ENCODE measurements at places on chromosomes 13 and 19. TPM values are rescaled to one million over a fixed set of nuclear protein-coding genes. Genes with fewer than 3 reads are reported as not detected.

Gene APLP1
- 3.0 TPM for total RNA-seq

Gene UBE2L5
- total RNA-seq: not detected

Gene PTH2
- not detected for total RNA-seq

Gene ZNF583
- total RNA-seq: 6.1 TPM

DNA sequence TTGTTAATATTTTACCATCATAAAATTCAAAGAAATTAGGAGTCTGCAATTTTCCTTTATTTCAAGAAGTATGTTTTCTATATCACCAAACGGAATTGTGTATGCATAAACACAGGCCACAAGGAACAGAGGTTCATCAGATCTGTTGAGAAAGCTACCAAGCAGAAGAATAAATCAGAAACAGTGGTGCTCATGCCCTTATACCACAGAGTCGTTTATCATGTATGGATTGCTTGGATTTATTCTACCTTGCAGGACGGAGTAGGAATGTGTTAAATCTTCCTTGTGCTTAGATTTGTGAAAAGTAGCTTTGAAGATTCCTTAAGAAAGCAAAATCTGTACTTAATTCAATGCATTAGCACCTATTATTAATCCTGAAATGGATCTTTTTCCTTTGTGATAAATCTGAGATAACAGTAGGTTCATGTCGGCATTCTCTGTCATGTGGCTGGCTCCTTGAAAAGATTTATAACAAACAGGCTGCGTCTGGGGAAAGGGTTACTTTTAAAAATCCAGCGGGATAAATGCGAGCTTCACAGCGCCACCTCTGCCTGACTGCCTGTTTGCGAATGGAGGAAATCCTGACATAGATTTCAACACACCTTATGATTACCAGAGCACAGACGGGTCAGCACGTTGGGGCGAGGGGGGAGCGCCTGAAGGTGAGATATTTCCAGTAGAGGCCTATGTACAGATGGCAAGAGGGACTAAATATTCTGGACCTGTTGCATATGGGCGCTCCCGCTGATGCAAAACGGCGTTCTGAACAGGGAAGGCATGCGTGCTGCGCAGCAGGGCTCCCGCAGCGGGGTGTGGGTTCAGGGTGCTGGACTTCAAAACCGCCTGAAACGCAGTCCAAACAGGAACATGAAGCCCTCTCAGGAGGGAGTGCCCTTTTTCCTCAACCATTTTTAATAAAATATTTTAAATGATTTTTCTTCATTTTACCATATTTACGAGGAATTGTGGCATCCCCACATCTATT, 445.5 kb upstream of the SGCG start:
- H3K27ac ChIP-seq: no peak overlapping the region
- H3K36me3 ChIP-seq: no peaks in the 10 kb centered on the region
- DNase-seq: peak; percentile 16
- no peaks in the 10 kb centered on the region for H3K4me1 ChIP-seq

- H3K4me1 ChIP-seq: no peaks in the 10 kb centered on the region
- no peaks in the 10 kb centered on the region for H3K36me3 ChIP-seq
- DNase-seq: no peak
- H3K27ac ChIP-seq: no peak overlapping the region
Measured at GRCh38 chr19:4781801-4782200, 9.7 kb upstream of the FEM1A start.

DNA sequence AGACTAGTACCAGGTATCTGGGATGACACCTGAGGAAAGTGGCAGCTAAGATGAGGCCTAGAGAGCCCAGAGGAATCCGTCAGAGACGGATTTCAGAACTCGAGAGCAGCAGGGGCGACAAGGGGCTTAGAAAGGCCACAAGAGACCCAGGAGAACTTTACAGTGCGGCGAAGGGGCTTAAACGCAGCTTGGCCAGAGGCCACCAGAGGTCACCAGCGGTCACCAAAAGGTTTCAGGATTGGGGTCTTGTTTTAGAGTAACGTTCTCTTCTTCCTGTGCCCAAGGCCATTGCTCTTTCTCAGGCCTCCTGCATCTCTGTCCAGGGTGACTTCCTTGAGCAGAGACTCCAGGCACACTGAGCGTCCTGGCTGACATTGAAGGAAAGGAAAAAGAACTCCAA, 2.2 kb downstream of the ZSCAN22 start:
- no peak overlapping the region for H3K4me3 ChIP-seq
- no peak for DNase-seq
- H3K36me3 ChIP-seq: no peaks in the 10 kb centered on the region
- H3K27me3 ChIP-seq: no peaks in the 10 kb centered on the region
- H3K27ac ChIP-seq: no peak overlapping the region
- peaks cover 30% of the 10 kb centered on the region for H3K4me1 ChIP-seq

DNA sequence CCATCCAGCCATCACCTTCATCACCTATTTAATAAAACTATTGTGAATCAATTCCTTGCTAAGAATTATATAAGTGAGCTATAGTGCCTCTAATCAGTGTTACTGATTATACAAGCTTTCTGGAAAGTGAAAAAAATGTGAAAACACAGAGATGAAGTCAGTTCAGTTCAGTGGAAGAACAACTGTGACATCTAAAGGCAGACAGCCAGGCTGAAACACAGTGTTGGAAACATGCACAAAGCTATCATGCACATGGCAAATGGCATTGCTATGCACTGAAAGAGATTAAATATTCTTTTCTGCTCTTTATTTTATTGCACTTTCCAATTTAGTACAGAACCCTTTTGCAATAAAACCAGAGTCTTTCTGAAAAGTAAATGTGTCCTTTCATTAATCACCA, 294.0 kb downstream of the RBM26 start:
- H3K4me1 ChIP-seq: no peaks in the 10 kb centered on the region
- no peak overlapping the region for H3K4me3 ChIP-seq
- H3K27me3 ChIP-seq: no peaks in the 10 kb centered on the region
- no peaks in the 10 kb centered on the region for H3K36me3 ChIP-seq
- no peak for DNase-seq

DNA sequence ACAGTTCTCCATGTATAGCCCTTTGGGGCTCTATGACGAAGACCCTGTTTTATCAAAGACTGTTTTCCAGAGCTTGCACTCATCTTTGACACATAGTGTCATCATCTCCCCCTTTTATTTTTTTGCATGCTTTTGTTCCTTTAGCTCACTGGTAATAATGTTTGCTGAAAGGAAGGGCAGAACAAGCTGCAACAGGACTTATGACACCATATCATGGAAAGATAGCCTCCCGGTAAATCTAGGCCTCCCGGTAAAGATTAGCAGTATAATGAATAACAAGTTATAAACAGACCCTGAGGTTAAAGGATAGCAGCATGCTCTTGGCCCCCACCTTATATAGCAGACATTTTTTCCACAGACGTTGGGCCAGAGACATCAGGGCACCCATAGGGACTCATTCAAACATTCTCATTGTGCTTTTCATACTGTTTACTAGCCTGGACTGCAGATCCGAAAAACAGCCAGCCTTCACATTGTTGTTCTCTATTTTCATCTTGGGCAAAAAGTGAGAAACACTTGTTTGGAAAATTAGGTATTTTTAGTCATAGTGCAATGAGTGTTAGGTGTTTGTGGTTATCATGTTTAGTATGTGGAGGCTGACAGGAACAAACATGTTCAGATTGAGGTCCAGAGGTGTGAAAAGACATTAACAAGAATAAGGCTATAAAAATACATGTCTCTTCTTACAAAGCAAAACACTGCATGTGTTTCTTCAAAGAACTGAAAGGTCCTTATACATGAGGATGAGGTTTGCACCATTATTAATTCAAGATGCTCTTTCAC, 136.9 kb upstream of the SPRY2 start:
- H3K36me3 ChIP-seq: no peaks in the 10 kb centered on the region
- no peaks in the 10 kb centered on the region for H3K27me3 ChIP-seq
- no peak overlapping the region for H3K27ac ChIP-seq
- no peak overlapping the region for H3K4me3 ChIP-seq
- H3K4me1 ChIP-seq: no peaks in the 10 kb centered on the region

DNA sequence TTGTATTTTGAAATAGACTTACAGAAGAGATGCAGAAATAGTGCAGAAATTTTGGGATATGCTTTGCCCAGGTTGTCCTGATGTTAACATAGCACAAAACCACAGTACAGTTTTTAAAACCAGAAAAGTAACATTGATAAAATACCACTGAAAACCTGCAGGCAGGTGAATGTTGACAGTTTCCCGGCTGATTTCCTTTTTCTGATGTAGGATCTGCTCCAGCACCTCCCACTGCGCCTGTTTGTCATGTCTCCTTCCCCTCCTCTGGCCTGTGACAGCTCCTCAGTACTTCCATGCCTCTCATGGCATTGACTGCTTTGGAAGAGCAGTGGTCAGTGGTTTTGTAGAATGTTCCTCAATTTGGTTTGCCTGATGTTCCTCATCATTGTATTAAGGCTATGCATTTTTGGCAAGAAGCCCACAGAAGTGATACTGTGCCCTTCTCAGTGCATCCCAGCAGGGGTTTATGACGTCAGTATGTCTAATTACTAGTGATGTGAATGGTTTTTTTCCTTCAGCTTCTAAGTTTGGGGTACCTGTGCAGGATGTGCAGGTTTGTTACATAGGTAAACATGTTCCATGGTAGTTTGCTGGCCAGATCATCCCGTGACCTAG, 31.0 kb downstream of the TDRD12 start:
- no peak for DNase-seq
- H3K27ac ChIP-seq: no peak overlapping the region
- H3K4me3 ChIP-seq: no peak overlapping the region
- H3K4me1 ChIP-seq: no peaks in the 10 kb centered on the region
- no peaks in the 10 kb centered on the region for H3K36me3 ChIP-seq
- peaks cover 15% of the 10 kb centered on the region for H3K27me3 ChIP-seq

GRCh38 chr19:720345-721160, 11.8 kb downstream of the PALM start:
- H3K36me3 ChIP-seq: no peaks in the 10 kb centered on the region
- peaks cover 18% of the 10 kb centered on the region for H3K4me1 ChIP-seq
- H3K27ac ChIP-seq: no peak overlapping the region
- peaks cover 45% of the 10 kb centered on the region for H3K27me3 ChIP-seq
- no peak for DNase-seq

GRCh38 chr19:11203194-11204075, 6.1 kb upstream of the KANK2 start:
- no peaks in the 10 kb centered on the region for H3K27me3 ChIP-seq
- peak; percentile 79 for DNase-seq
- peak overlapping the region; percentile 62 for H3K27ac ChIP-seq
- no peak overlapping the region for H3K4me3 ChIP-seq
- peaks cover 20% of the 10 kb centered on the region for H3K4me1 ChIP-seq
- peaks cover 36% of the 10 kb centered on the region for H3K36me3 ChIP-seq

- H3K27ac ChIP-seq: no peak overlapping the region
- DNase-seq: no peak
- no peak overlapping the region for H3K4me3 ChIP-seq
- H3K36me3 ChIP-seq: peaks cover 79% of the 10 kb centered on the region
- H3K27me3 ChIP-seq: no peaks in the 10 kb centered on the region
- H3K4me1 ChIP-seq: no peaks in the 10 kb centered on the region
Measured at GRCh38 chr19:52724701-52725514, 9.9 kb downstream of the ZNF611 start.

DNA sequence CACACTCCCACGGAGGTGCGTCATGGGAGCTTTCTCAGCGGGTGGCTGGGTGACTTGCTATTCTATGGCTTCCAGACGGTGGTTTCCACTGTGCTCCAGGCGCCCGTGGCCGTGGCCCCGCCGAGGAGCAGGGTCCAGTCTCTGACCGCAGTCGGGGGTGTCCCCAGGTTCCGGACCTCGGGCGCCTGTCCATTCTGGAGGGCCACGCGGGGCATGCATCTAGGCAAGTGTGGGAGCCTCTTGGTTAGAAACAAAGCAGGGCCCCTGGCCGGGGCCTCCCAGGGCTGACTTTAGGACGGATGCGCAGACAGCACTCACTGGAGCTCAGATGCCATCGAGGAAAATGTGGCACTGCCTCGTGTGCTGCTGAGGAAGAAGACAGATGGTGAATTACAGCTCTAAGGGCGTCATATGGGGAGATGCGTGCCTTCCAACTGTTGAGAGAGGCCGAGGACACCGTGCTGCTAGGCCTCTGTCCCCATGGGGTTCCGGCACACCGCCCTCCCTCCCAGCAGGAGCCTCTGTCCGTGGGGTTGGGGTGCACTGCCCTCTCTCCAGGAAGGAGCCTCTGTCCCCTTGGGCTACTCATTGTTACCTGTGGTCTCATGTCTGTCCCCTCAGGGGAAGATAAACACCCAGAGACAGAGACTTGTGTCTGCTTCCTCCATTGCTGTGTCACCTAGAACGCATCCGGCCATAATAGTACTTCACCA, 38.1 kb downstream of the TMEM255B start:
- H3K27ac ChIP-seq: no peak overlapping the region
- no peaks in the 10 kb centered on the region for H3K27me3 ChIP-seq
- no peak for DNase-seq
- peaks cover 9% of the 10 kb centered on the region for H3K36me3 ChIP-seq
- peaks cover 6% of the 10 kb centered on the region for H3K4me1 ChIP-seq

DNA sequence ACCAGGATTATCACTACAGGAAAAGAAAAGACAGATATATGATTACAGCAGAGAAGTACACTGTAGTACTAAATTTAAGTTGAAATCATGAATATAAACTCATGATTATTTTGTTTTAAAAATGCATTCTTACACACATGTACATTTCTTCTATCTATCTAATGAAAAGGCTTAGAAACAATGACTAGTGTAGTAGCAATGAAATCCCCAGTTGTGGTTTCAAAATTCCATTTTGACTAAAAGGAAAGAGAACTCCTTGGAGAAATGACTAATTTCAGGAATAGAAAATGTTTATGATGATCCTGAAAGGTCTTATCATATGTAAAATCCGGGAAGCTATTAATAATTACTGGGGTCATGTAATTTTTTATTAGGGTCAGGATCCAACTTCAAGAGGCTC, 195.0 kb upstream of the STARD13 start:
- H3K27me3 ChIP-seq: no peaks in the 10 kb centered on the region
- DNase-seq: no peak
- H3K4me3 ChIP-seq: no peak overlapping the region

GRCh38 chr13:106104281-106104901, 431.1 kb downstream of the EFNB2 start:
- no peak overlapping the region for H3K4me3 ChIP-seq
- no peaks in the 10 kb centered on the region for H3K36me3 ChIP-seq
- H3K4me1 ChIP-seq: no peaks in the 10 kb centered on the region

DNA sequence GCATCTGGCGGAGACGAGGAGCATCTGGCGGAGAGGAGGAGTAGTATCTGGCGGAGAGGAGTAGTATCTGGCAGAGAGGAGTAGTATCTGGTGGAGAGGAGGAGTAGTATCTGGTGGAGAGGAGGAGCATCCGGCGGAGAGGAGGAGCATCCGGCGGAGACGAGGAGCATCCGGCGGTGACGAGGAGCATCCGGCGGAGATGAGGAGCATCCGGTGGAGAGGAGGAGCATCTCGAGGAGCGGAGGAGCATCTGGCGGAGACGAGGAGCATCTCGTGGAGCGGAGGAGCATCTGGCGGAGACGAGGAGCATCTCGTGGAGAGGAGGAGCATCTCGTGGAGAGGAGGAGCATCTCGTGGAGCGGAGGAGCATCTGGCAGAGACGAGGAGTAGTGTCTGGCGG, 18.6 kb downstream of the C13orf46 start:
- no peak overlapping the region for H3K27ac ChIP-seq
- H3K36me3 ChIP-seq: no peaks in the 10 kb centered on the region
- no peak for DNase-seq
- peaks cover 5% of the 10 kb centered on the region for H3K4me1 ChIP-seq
- no peaks in the 10 kb centered on the region for H3K27me3 ChIP-seq

- DNase-seq: peak; percentile 77
- H3K4me3 ChIP-seq: peak overlapping the region; percentile 30
- peaks cover 13% of the 10 kb centered on the region for H3K4me1 ChIP-seq
- no peak overlapping the region for H3K27ac ChIP-seq
- peaks cover 9% of the 10 kb centered on the region for H3K27me3 ChIP-seq
- H3K36me3 ChIP-seq: peaks cover 17% of the 10 kb centered on the region
Measured at GRCh38 chr19:1929021-1929742, 11.8 kb upstream of the CSNK1G2 start.

Measured in left lung (tissue), 14 donors.